ENCODE measurements at places on chromosomes 5 and 9.

DNA sequence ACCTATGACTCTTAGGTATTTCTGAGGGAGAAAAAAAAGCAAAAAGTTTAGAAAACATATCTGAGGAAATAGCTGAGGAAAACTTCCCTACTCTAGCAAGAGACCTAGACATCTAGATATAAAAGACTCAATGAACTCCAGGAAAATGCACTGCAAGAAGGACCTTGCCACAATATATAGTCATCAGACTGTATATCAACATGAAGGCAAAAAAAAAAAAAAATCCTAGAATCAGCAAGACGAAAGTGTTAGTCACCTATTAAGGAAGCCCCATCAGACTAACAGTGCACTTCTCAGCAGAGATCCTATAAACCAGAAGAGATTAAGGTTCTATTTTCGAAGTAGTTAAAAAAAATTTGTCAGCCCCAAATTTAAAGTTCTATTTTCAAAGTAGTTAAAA lies 166.2 kb downstream of the TMEM38B start:
- DNase-seq = no peak

- no peak for DNase-seq
Measured at GRCh38 chr9:15915711-15916110, 362.9 kb downstream of the CCDC171 start.

DNA sequence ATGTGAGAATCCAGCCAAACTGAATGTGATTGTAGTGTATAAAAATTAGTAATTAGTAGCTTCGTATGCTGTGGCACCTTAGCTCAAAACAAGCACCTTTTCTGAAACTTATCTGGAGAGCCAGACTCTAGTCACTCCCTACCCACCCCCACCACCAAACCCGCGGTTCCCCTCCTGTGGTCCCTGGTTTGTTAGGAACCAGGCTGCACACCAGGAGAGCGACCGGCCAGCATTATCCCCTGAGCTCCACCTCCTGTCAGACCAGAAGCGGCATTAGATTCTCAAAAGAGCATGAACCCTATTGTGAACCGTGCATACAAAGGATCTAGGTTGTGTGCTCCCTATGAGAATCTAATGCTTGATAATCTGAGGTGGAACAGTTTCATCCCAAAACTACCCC lies 498.6 kb downstream of the CHSY3 start:
- DNase-seq = no peak

DNA sequence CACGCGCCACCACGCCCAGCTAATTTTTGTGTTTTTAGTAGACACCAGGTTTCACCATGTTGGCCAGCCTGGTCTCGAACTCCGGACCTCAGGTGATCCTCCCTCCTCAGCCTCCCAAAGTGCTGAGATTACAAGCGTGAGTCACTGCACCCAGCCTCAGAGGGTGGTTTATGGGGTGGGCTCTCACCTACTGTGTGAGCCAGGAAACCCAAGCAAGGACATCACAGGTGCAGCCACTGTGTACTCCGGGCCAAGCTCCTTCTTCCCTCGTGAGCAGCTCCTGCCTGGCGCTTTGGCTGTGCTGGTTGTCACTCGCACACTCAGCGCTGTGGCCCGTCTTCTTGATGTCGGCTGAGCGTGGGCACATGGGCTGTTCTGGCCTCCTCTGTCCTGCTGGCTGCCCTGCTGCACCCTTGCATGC lies 70.1 kb downstream of the WNK2 start:
- DNase-seq = no peak

Measured in activated CD4-positive, alpha-beta T cell treated with anti-CD3 and anti-CD28 coated beads for 4 hours (primary cell).